ENCODE measurements at places on chromosomes 5 and 9.

- DNase-seq = no peak
Measured at GRCh38 chr9:100160021-100160420, 61.0 kb downstream of the INVS start.

DNA sequence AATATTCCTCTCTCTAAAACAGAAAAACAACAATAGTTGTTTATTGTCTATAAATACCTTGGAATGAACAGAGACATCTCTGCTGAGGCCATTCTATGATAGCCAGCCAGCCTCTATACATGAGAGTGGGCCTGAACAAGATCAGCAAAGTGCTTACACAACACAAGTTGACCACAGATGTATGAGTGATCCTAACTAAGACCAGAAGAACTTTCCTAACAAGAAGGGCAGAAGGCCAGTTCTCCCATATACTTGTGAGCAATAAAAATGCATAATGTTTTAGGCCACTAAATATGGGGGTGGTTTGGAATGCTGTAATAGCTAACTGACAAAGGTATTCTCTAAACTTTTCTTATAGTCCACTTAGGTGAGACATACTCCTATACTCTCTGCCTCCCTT lies 345.7 kb downstream of the SPATA31D1 start:
- no peak for DNase-seq

DNA sequence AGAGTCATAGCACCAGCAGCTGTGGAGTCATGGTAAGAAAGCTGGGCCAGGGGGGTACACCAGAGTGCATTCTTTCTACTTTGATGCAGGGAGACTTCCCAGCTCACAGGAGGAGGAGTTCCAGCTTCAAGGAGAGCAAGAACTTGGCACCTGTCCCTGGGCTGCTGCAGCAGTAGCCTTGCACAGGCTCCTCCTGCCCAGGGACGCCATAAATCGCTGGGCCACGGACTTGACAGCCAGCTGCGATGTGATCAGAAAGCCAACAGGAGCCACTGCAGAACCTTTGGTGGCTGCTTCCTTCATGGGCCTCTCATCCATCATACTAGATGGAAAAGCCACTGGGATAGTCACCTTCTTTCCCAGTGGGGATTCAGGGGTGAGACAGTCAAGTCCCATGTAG lies 234.7 kb downstream of the NMUR2 start:
- DNase-seq = no peak

DNA sequence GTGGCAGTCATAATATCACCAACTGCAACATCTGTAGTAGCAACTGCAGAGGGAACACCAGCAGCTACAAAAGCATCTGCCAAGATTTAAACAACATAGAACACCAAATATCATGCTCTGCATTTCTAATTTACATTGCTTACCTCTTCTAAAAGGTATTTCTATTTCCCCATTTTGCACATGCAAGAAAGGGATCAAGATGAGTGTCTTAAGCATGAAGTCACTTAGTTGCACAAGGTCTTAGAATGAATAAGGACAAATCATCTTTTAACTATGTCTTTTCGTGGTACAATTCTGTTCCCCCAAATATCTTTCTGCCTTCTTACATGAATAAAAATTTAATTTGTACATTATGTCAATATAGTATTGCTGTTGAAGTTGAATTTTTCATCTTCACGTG lies 1746.4 kb downstream of the EFNA5 start:
- DNase-seq = no peak

All from activated naive CD8-positive, alpha-beta T cell treated with anti-CD3 and anti-CD28 coated beads, Interleukin-2, amount 50 U/mL, for 24 hours (primary cell).